ENCODE measurements at places on chromosomes 12 and 14.
A peak's percentile ranks its signal among the peaks of the same experiment; 100 is the strongest.

- DNase-seq, result no peak
These were observed 367.2 kb downstream of the EMP1 start for GRCh38 chr12:13563743-13564125.

DNA sequence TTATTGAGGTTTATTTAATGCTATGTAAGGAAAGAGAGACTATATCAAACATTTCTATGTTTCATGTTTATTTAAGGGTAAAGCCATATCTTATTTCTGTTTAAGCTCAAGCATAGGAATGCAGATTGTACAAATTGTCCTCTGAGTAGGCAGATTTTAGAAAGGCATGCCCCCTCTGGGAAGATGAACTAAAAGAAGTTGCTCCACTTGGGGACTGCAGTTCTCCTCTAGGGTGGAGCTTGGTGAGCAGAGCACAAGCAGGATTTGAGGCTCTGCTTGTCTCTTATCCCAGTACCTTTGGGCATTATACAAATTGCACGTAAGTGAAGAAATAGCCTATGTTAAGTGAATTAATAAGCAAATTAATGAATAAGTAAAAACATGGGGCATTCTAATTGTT is 96.2 kb upstream of the PDE3A start:
- no peak for DNase-seq

GRCh38 chr14:65156568-65157366 is 54.5 kb upstream of the MAX start:
- DNase-seq, result peak; percentile 49

- DNase-seq, result no peak
These were observed 22.8 kb downstream of the GALNT8 start for GRCh38 chr12:4743046-4743445.

DNA sequence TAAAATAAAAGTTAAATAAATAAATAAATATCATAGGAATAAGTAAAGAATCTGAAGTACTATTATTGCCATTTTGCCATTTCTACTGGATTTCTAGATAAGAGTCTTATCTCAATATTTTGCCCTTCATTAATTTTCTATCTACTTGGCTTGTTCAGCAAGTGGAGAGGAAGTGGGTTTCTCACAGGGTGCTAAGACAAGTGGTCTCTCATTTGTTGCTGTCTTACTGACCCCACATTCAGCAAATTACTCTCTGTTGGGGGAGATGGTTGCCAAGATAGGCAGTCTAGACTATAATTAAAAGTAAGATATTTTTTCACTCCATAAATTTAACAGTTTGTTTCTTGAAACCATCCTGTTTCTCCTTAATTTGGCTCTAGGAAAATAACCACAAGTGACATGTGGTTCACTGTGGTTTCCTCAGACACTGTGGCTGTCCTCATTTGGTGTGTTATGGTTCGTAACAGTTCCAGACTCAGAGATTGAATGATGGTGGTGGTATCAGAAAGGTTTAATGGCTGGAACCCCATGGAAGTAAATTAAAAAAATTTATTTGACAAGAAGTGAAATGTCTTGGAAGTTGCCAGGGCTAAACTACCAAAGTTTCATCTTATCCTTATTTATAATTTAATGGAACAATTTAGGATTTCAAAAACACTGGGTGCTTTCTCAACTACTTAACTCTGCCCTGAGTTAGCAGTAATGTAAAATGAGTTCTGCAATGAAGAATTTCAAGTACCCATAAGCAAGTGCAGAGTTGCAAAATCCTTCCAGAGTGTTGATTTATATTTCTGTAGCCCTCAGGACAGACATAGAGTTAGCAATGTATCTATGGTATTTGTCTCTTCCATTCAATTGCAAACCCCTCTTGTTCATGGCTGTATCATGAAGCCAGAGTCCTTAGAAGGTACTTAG is 214.8 kb downstream of the MSRB3 start:
- no peak for DNase-seq

DNA sequence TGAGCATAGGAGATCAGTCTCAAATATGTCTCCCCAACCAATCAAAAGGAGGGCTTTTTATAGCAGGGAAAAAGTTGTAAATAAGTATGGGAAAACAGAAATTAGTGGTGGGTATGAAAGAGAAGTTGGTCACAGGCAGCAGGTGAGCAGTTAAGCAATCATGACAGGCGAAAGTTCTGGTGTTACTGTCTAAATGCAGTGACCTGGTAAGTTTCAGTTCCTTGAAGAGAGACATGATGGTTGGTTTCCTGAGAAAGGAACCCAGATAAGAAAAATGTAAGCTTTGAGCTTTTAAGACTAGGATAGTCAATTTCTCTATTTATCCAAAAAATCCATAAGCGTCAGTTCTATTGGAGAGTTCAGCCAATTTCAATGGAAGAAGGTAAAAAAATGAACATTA is 466.2 kb upstream of the FLRT2 start:
- no peak for DNase-seq

- peak; percentile 41 for DNase-seq
These were observed 28.9 kb downstream of the ANO6 start for GRCh38 chr12:45244561-45245343.

DNA sequence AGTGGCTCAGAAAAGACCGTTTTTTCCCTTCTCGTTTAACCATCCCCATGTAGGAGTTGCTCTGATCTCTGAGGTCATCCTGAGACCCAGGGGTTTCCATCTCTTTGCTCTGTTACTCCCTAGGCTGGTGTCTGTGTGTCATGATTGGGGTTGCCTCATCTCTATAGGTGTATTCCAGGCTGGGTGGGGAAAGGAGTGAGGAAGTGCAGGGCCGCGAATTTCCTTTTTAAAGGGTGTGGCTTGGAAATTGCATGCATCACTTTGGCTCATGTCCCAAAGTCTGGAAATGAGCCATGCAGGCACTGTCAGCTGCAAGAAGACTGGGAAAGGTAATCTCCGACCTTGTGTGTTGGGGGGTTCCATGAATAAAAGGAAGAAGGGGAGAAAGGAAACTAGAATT is 201.9 kb downstream of the AACS start:
- no peak for DNase-seq

GRCh38 chr14:32450919-32451675 is 122.0 kb downstream of the AKAP6 start:
- no peak for DNase-seq

DNA sequence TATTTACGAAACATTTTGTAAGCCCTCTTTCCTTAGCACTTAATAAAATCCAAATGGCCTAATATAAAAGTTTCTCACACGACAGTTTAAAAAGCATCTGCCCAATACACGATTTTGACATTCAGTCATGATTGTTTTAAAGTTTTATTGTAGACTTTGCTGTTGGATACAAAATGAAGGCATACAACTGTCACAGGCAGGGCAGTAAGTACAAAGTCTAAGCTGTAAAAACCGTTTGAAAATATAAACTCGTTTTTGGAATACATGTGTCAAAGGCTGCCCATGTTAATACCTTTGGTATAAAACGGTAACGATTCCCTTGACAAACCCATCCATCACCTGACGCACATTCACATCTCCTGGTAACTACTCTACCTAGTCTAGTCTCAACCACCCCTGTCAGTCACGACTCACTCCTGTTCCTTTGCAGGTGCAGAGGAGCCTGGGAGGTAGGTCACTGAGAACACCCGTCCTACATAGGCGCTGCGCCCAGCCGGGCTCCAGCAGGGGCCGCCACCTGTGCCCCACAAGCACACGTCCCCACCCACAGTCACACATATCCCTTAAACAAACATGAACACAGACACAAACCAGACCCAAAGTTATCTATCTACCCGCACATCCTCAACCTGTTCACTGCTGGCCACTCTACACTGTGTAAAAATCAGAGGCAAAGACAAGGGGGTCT is 27.1 kb downstream of the KCTD10 start:
- no peak for DNase-seq

- no peak for DNase-seq
These were observed 19.0 kb upstream of the CLEC2A start for GRCh38 chr12:9951026-9951675.

DNA sequence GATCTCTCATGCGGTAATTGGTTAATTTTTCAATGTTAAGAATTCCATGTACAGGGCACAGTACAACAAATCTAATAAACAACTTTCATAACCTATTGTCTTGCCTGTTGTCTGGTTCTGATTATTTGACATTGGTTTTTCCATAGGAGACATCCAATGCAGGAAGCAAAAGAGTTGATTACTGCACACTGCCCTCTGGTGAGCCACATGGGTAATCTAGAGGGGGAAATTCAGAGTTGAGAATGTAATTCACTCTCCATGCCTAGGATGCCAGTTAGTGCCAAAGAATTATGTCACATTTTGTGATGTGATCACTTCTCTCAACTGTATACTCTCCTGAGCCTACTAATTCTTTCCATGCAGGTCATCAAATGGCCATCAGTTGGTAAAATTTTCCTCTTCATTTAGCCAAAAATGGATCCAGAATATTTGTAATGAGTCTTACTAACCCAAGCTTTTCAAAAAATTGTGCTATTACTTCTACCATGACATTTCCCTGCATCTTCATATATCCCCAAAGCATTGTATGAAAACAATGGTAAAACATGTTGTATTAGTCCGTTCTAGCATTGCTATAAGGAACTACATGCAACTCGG is 17.7 kb upstream of the CCDC91 start:
- no peak for DNase-seq

DNA sequence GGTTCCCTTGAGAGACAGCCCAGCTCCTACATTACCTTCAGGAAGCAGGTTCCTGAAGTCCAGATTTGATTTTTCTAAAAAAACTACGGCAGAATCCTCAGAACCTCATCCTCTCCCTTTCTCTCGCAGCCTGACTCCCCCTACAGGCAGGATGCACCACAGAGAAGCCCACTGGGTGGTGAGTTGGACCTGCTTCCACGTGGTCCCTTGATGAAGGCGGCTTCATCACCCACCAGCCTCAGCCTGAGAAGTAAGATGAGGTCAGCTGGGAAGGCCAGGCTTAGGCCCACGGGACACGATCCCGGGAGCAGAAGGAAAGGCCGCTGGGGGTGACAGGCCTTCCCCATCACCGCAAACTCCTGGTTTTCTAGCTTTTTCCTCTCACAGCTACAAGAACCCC is 83.0 kb downstream of the ACTN1 start:
- no peak for DNase-seq

DNA sequence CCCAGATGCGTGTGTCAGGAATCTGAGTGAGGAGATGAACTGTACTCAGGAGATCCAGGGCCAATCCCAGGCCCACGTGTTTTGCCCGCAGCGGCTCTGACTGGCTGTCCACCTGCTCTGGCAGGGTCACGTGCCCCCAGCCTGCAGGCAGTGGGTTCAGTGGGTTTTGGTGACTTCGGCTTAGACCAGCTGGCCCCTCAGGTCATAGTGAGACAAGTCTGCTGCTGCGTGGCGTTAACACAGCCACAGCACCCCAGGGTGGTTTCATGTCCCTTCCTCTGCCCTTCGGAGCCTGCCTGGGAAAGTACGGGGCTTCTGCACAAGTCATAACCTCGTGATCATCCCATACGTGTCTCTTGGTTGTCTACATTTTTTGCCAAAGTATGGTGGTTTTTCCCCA is 2.6 kb downstream of the FBRSL1 start:
- DNase-seq, result peak; percentile 62

GRCh38 chr12:15811214-15812127 is 22.3 kb upstream of the EPS8 start:
- no peak for DNase-seq

DNA sequence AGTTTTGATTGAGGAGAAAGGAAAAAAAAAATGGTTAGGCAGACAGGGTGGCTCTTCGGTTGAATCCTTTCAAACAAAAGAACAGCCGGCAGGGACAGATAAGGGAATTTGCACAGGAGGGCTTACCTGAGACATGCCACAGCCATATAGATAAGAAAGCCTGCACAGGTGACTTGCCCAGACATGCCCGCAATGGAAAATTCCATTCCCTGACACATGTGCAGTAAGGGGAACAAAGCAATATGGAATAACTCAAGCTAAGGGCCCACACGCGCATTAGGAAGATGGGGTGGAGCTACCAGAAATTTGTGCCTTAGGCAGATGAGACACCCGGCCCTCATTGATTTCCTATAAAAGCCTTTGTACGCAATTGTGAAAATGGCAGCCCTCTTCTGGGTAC is 86.7 kb downstream of the TMEM260 start:
- no peak for DNase-seq

DNA sequence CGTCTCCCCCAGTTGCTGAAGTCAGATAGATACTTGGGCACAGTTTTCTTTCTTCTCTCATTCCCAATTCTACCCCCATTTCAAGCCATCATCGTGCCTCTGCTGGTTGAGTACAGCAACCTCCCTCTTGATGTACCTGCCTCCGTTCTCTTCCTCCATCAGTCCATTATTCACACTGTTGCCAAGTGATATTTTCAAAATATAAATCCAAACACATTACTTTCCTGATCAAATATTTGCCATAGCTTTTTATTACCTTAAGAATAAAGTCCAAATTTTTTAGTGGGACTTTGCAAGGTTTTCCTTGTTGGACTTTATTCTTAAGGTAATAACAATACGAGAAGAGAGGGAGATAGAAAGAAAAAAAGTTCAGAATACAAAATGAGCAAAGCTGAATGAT is 18.6 kb upstream of the SSPN start:
- no peak for DNase-seq

DNA sequence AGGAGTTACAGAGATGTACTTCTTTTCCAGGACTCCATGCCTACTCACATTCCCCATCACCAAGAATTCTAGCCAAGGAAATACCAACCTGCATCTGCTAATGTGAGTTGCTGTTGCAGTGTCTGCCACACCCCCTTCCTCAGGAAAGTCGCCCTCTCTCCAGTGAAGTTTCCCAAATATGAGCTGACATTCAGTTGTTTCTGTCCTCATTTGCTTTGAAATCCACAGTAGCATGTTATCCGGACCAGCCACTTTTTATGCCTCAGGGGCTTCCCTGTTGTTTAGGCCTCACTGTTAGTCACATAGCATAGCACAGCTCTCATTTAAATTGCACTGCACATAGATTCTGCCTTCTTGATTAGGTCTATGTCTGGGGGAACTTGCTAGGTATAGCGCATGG is 212.4 kb downstream of the EGLN3 start:
- DNase-seq, result no peak

DNA sequence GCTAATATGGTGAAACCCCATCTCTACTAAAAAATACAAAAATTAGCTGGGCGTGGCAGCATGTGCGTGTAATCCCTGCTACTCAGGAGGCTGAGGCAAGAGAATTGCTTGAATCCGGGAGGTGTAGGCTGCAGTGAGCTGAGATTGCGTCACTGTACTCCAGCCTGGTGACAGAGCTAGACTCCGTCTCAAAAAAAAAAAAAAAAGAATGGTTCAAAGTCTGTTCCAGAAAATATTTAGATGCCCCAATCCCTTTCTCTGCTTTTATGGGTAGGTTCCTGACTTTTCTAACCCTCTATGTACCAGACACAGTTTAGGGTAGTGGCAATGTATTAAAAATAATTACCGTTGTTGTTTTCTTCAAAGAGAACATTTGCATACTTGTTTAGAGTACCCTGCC is 161.4 kb downstream of the STXBP6 start:
- DNase-seq, result no peak

- no peak for DNase-seq
These were observed 19.8 kb upstream of the AMN start for GRCh38 chr14:102902523-102903247.

- DNase-seq, result no peak
These were observed 176.3 kb upstream of the DIO2 start for GRCh38 chr14:80387563-80387981.

GRCh38 chr14:20487396-20487725 is 18.0 kb upstream of the RNASE10 start:
- no peak for DNase-seq

GRCh38 chr12:55686366-55687010 is 21.2 kb downstream of the ITGA7 start:
- no peak for DNase-seq

GRCh38 chr12:42868291-42868690 is 278.7 kb upstream of the PRICKLE1 start:
- no peak for DNase-seq
